Esophagus muscularis mucosa (tissue), 4 donors: ENCODE measurements at places on chromosomes 13 and 19. TPM values are rescaled to one million over a fixed set of nuclear protein-coding genes. Genes with fewer than 3 reads are reported as not detected.

- DNase-seq, result no peak
These were observed 733.9 kb upstream of the SLITRK5 start for GRCh38 chr13:86937316-86937715.

GRCh38 chr13:46173656-46174055 lies 8.3 kb downstream of the LCP1 start:
- no peak for DNase-seq

- DNase-seq, result no peak
These were observed 35.6 kb upstream of the ZNF599 start for GRCh38 chr19:34808566-34808965.

- no peak for DNase-seq
These were observed 862.6 kb downstream of the DIAPH3 start for GRCh38 chr13:59301174-59301567.

DNA sequence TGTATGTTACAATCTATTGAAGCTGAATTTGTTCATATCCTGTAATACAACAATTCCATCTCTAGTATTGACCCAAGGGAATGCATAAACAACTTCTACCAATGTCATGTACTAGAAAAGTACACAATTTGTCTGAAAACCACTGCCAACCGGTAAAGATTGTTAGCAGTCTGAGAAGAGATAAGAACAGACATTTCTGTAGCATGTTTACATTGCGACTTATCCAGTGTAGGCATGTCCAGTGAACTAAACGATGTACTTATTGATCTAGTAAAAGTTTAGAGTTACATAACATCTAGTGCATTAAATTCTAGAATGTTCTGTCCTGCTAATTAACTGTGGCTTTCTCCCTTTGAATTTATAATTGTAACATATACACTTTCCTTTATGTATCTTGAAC lies 425.9 kb downstream of the SLITRK6 start:
- no peak for DNase-seq

Gene ZNF681
- 0.65 TPM for total RNA-seq

Gene ZNF45
- 10.1 TPM for total RNA-seq
